NCI-H524 (cell line): ENCODE measurements at places on chromosomes 3 and 15.

- DNase-seq: no peak
These were observed 172.6 kb upstream of the PPP2R3A start for GRCh38 chr3:135792858-135793475.

DNA sequence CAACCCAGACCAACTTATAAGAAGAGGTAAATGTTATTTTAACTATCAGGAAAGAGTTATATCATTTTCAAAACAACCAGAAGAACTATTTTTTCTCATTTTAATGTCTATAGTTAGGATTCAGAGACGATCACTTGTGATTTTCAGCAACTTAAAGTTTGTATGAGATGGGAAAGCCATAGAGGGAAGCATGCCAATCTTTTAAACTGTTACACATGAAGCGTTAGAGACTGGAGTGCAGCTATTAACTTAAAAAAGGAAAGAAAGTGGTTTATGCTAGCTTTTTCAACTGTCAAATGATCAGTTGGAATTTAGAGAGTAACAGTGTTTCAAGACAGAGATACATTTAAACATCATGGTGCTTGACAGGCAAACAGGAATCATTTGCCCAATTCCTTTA is 91.7 kb upstream of the LPP start:
- DNase-seq: no peak

DNA sequence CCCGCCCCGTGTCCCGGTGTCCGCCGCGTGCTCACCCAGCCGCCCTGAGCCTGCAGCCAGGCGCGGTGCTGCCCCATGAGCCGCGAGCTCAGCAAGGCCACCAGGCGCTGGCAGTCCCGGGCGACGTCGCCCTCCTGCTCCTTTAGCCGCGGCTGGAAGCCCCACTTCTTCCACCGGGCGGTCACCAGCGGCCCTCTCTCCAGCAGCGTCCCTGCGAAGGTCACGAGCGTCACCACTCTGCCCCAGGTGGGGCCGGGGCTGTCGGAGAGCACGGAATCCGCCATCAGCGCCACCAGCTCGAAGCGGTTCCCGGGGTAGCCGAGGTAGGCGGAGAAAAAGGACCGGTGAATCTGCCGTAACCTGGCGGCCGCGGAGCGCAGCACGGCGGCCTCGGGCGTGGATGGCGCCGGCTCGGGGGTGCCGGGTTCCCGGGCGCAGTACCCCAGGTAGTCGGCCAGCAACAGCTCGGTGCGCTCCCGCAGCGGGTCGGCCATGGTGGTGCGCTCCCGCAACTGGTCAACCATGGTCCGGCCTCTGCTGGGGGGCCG is 298 bp downstream of the BCL2L10 start:
- DNase-seq: no peak

DNA sequence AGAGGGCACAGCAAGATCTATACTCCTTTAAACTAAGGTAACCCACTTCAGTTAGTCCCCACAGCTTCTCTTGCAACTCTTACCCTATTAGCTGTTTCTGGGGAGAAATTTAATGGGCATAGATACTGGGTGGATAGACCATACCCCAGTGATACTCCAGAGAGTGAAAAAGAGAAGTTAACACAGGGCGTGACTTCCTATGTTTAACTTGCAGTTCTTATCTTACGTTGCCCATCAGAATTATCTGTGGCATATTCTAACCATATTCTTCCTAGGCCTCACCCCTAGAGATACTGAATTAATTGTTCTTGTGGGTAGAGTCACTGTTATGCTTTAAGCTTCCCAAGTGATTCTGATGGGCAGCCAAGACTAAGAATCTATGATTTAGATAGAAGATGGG is 485.4 kb upstream of the TPRG1 start:
- DNase-seq: no peak
